ENCODE measurements at places on chromosomes 11 and 22. TPM values are rescaled to one million over a fixed set of nuclear protein-coding genes. Genes with fewer than 3 reads are reported as not detected.

- no peak overlapping the region for H3K4me3 ChIP-seq
- no peak overlapping the region for H3K27ac ChIP-seq
- H3K4me1 ChIP-seq = no peaks in the 10 kb centered on the region
- no peak for DNase-seq
- no peaks in the 10 kb centered on the region for H3K36me3 ChIP-seq
These were observed 513.6 kb downstream of the METTL15 start for GRCh38 chr11:28621753-28622152.

DNA sequence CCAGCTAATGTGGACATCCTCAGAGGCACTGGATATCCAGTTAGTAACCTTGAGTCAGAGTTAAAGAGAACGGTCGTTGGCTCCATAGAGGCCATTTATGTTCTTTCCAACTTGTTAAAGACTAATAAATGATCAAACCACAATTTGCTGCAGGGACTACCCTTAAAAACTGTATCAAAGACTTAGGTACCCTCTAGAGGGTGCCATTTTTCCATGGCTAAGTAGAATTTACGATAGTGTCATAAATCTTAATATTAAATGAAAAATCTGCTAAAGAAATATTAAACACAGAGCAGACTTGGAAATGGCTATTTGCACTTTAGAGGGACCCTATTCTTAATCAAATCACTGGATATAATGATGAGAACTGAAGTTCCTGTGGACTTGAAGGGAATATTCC lies 685.2 kb upstream of the CHORDC1 start:
- no peaks in the 10 kb centered on the region for H3K27me3 ChIP-seq
- DNase-seq = no peak
- no peak overlapping the region for H3K4me3 ChIP-seq

The BACE1 gene
- total RNA-seq = 1.8 TPM

DNA sequence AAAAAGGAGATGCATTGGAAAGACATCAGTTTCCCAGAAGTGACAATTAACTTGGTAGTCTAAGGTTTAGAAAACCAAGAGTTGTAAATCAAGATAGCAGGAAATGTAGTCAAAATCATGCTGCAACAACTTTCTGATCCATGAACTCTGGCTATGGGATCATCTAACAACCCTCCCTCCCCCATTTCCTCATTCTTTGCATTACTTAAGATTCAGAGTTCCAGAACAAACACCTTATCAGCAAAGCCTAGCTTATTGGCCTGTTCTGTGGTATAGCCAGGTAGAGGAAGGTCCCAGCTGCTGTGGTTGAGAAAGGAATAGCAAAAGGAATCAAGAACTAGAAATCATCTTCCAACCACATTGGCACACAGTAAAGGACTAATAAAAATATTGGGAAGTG lies 651.1 kb downstream of the METTL15 start:
- H3K27me3 ChIP-seq = no peaks in the 10 kb centered on the region
- H3K4me1 ChIP-seq = no peaks in the 10 kb centered on the region
- H3K27ac ChIP-seq = no peak overlapping the region
- no peak for DNase-seq
- H3K4me3 ChIP-seq = no peak overlapping the region

The ARFGAP3 gene
- 45.5 TPM for total RNA-seq

GRCh38 chr22:41940832-41941765 lies 5.9 kb downstream of the CENPM start:
- H3K4me1 ChIP-seq = peaks cover 67% of the 10 kb centered on the region
- peak overlapping the region; percentile 80 for H3K4me3 ChIP-seq
- H3K36me3 ChIP-seq = peaks cover 75% of the 10 kb centered on the region
- DNase-seq = peak; percentile 91
- no peaks in the 10 kb centered on the region for H3K27me3 ChIP-seq

DNA sequence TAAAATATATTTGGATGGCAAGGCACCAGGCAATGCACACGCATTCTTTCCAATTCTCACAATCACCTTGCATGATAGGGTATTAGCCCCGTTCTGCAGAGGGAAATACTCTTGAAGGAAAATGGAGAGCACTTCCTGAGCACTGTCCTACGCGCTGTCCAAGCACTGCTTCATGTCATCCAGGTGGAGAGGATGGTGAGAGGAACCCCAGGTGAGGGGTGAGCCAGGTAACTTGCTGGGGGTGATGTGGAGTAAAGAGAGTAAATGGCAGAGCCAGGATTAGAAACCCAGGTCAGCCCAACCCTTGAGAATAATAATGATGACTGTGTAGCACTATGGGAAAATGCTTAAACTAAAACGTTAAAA lies 711 bp upstream of the PACSIN2 start:
- peaks cover 23% of the 10 kb centered on the region for H3K4me1 ChIP-seq
- H3K27ac ChIP-seq = peak overlapping the region; percentile 82
- peak overlapping the region; percentile 93 for H3K4me3 ChIP-seq
- no peaks in the 10 kb centered on the region for H3K36me3 ChIP-seq
- H3K27me3 ChIP-seq = no peaks in the 10 kb centered on the region

- H3K36me3 ChIP-seq = peaks cover 34% of the 10 kb centered on the region
- no peaks in the 10 kb centered on the region for H3K27me3 ChIP-seq
- H3K4me3 ChIP-seq = no peak overlapping the region
- no peak overlapping the region for H3K27ac ChIP-seq
- peaks cover 9% of the 10 kb centered on the region for H3K4me1 ChIP-seq
- DNase-seq = no peak
These were observed 135.7 kb downstream of the TMEM135 start for GRCh38 chr11:87173185-87174039.

DNA sequence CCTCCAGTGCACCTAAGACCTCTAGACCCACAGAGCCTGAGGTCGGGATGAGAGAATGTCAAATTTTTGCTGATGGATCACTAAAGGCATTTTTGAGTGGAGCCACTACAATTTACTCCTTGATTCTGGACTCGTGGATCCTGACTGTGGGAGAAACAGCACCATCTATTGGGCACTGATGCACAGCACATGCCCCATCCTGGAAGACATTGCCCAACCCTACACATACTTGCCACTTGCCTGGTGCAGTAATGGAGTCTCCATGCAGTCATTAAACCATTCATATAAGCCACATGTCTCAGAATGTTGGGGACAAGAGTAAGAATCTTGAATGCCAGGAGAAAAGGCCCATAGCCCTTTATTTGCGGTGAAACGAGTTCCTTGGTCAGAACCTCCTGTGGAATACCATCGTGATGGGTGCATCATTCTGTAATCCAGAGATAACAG lies 103.9 kb downstream of the GGTLC2 start:
- no peaks in the 10 kb centered on the region for H3K36me3 ChIP-seq
- peak; percentile 63 for DNase-seq
- H3K27ac ChIP-seq = no peak overlapping the region
- H3K4me1 ChIP-seq = peaks cover 8% of the 10 kb centered on the region

DNA sequence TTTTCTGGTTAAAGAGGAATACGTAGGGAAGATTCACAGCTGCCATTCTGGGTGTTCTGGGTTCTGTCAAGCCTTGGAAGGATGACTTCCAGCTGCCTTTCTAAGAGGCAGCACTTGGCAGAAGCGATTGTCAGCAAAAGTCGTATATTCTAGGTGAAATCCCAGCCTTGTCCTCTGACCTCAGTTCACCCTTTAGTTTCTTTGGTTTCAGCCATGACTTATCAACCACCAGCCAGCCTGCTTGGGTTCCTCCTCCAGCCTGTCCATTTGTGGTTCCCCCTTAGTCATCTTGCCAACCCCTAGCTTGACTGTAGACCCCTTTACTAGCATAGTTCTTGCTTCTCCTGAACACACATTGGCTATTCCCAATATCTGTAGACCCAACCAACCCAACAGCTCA lies 102.3 kb upstream of the CD44 start:
- H3K36me3 ChIP-seq = peaks cover 5% of the 10 kb centered on the region
- H3K4me3 ChIP-seq = no peak overlapping the region
- peaks cover 1% of the 10 kb centered on the region for H3K27me3 ChIP-seq

- H3K4me1 ChIP-seq = no peaks in the 10 kb centered on the region
- no peak for DNase-seq
- no peaks in the 10 kb centered on the region for H3K36me3 ChIP-seq
- no peak overlapping the region for H3K4me3 ChIP-seq
- H3K27me3 ChIP-seq = no peaks in the 10 kb centered on the region
- no peak overlapping the region for H3K27ac ChIP-seq
These were observed 321.6 kb upstream of the TENM4 start for GRCh38 chr11:79762279-79762921.

The PKNOX2 gene
- not detected for total RNA-seq

DNA sequence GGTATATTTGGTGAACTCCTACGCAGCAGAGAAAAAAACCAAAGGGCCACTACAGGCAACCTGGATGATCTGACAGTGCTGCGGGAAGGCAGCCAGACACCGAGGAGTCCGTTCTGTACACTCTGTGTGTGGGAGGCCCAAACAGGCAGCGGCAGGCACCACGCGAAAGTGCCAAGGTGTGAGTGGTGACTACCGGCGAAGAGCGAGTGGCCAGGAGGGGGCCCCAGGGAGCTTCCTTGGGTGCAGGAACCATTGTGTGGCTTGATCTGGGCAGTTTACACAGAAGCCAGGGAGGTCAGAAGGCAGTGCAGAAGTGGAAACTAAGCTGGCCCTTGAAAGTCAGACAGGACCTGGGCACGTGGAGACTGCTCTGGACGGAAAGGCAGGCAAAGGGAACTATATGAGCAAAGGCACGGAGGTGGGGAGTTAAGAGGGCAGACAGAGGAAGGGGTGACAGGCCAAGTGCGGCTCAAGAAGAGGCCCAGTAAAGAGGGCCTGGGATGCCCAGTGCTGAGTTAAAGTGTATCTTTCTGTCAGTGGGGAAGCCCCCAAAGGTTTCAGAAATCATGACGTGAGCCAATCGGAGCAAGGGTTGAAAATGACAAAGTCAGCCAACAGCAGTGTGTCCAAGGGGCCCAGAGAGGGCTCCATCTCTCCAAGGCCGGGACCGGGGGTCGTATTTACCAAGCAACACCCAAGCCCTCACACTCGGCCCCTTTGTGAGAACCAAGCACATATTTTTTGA lies 10.6 kb downstream of the TMEM184B start:
- DNase-seq = peak; percentile 71
- no peaks in the 10 kb centered on the region for H3K36me3 ChIP-seq
- H3K27me3 ChIP-seq = no peaks in the 10 kb centered on the region
- peak overlapping the region; percentile 58 for H3K27ac ChIP-seq

The TRIM51 gene
- not detected for total RNA-seq

- H3K4me1 ChIP-seq = no peaks in the 10 kb centered on the region
- no peak overlapping the region for H3K27ac ChIP-seq
- no peak overlapping the region for H3K4me3 ChIP-seq
- H3K36me3 ChIP-seq = no peaks in the 10 kb centered on the region
These were observed 568 bp upstream of the CSF2RB start for GRCh38 chr22:36912694-36913426.

The OR52E1 gene
- total RNA-seq = not detected

DNA sequence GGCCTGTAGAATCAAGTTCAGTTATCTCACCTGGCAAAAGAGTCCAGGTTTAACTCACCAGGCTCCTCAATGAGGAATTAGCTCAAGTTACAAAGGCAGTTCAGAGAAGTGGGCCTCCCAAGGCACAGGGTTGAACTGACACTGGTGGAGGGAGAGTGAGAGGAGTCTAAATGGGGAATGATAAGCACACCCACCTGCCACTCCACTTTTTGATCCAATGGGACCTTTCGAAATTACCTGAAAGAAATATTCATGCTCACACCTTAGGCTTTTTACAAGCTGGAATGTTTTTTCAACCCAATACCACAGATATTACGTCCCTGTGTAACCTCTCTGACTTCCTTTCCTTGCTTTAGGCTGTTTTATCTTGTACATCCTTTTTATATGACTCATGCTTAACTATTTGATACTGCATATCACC lies 642.7 kb upstream of the TENM4 start:
- no peak overlapping the region for H3K4me3 ChIP-seq
- H3K36me3 ChIP-seq = no peaks in the 10 kb centered on the region
- no peaks in the 10 kb centered on the region for H3K4me1 ChIP-seq
- H3K27me3 ChIP-seq = no peaks in the 10 kb centered on the region

The IGF2 gene
- 27.0 TPM for total RNA-seq

The SCYL1 gene
- 67.8 TPM for total RNA-seq

DNA sequence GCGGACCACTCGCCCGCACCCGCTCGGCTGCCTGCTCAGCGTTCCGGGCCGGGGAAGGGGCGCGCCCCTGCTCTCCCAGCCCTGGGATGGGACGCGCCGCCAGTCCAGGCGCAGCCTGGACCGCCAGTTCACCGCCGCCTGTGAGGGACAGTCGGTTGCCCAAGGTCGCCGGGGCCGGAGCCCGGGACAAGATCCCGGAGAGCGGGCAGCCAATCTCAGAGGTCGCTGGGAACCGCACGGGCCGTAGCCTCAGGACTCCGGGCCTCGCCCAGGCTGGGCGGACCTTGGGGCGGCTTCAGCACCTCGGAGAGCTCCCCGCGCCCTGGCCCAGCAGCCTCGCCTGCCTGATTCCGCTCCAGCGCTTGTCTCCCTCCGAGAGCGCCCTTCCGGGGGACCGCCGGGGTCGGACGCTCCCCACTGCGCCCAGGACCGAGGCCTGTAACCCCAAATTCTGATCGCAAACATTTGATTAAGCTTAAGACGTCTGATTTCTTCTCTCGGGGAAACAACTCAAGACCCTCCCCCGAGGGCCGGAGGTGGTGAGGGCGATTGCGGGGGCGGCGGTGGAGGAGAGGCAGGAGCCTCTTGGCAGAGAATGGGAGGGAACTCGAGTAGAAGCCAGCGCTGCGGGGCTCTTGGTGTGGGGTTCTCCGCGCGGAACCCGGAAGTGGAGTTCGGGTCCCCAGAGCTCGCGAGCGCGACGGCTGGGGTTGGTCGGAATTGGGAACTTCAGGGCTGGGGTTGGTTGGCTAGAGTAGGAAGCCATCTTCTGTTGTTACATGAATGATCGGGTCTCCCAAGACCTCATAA lies 1.1 kb upstream of the CHRM4 start:
- peaks cover 27% of the 10 kb centered on the region for H3K4me1 ChIP-seq
- H3K27me3 ChIP-seq = peaks cover 37% of the 10 kb centered on the region
- peak; percentile 87 for DNase-seq
- peak overlapping the region; percentile 71 for H3K4me3 ChIP-seq

All from activated CD4-positive, alpha-beta memory T cell treated with anti-CD3 and anti-CD28 coated beads for 36 hours (primary cell).